ENCODE measurements at places on chromosomes 7 and 10.

DNA sequence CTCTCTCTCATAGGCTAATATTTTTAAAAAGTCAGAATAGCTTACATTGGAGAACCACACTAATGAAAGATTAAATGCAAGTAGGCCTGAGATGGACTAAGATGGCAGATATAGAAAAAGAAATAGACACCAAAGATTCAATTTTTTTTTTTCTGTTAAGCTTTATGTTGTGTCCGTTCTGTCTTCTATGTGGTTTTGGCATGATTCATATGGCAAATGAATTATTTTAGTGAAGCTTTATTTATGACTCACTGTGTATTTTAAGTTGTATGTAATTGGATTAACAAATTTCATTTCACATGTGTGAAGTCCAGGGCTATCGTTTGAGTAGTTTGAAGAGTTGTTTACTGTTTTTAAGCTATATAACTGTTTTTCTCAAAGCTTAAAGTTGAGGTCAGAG lies 214.8 kb downstream of the CAMK1D start:
- DNase-seq = no peak

- peak; percentile 16 for DNase-seq
Measured at GRCh38 chr10:18333621-18334020, 193.4 kb downstream of the CACNB2 start.

DNA sequence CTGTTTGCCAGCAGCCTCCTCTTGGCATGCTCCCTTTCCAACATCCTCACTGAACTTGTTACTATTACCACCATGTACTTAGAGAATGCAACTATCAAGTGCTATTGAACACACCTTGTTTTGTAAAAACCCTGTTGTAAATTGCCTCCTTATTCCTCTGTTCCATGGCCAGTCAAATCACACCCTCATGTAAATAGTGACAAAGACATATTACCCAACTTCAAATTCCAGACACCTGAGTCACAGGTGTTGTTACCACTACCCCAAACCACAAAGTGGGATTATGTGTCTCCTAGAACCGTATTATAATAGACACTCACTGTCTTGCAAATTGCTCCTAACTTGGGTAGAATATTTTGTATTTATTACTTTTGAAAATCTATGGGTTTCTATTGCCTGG lies 263.2 kb upstream of the C7orf33 start:
- no peak for DNase-seq

GRCh38 chr7:24582166-24582565 lies 8.9 kb downstream of the PALS2 start:
- no peak for DNase-seq

- DNase-seq = no peak
Measured at GRCh38 chr10:86752311-86752710, 4.1 kb upstream of the BMPR1A start.

GRCh38 chr10:130739016-130739756 lies 572.3 kb downstream of the TCERG1L start:
- no peak for DNase-seq

- DNase-seq = no peak
Measured at GRCh38 chr10:49176310-49177268, 11.6 kb downstream of the TMEM273 start.

DNA sequence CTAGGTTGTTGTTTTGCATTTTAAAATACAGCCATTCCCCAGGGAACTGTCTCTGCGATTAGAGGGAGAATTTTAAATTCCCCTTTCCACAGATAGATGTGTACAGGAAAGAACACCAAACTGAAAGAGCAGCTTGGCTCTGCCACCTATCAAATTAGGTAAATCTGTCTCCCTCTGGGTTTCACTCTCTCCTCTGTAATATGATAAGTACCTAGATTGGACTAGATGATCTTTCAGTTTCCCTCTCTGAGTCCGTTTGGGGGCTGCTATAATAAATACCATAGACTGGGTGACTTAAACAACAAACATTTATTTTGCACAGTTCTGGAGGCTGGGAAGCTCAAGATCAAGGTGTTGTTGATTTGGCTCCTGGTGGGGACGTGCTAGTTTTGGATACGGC lies 186.0 kb downstream of the KIF20B start:
- DNase-seq = no peak

DNA sequence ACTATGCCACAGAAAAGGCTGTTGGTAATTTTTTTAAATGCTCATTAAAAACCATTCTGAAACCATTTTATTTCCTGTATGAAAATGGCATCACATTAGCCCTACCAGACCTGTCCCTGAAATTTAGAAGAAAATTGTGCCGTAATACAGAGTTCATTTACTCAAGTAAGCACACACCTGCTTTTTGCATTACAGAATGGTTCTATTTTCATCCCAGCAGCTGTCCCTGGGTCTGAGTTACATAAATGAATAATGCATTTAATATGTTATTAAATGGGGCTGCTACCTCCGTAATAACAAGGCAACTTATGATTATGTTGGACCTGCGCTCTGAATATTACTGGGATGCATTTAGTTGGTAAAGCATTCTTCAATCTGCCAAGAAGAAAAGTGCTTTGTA lies 508.9 kb downstream of the SORCS1 start:
- DNase-seq = no peak

GRCh38 chr10:86106616-86107015 lies 260.0 kb downstream of the GRID1 start:
- DNase-seq = no peak

DNA sequence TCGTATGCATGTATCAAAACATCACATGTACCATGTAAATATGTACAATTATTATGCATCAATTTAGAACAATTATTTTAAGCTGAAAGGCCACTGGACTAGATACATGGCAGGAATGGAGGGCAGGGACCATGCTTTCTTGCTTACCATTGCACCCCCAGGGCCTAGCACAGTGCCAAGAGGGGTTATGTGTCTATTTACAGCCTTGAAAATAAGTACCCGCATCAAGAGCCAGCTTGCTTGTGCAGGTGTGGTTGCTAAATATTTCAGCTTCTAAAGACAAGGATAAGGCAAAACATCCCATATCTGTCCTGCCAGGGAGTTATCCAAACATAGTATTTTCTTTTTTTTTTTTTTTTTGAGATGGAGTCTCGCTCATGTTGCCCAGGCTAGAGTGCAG lies 14.7 kb upstream of the OAT start:
- no peak for DNase-seq

DNA sequence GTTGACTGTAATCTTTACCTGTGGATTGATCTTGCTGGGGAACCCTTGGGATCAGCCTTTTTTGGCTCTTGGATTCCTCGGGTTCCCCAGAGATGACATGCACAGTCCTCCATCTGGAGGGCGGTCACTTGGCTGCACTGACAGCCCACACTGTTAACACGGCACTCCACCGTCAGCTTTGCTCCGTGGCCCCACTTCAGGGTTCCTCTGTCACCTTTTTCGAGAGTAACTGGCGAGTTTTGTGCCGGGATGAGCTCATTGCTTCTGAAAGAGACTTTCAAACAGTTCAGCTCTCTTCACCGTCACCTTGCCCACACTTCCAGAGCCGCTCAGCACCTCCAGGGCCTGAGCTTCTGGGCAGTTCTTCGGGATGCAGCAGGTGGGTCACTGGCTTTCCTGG lies 42.4 kb downstream of the PROSER2 start:
- DNase-seq = no peak

- DNase-seq = no peak
Measured at GRCh38 chr10:123568751-123569150, 97.4 kb upstream of the GPR26 start.

GRCh38 chr7:51067757-51068156 lies 248.9 kb downstream of the COBL start:
- DNase-seq = peak; percentile 29

GRCh38 chr7:5428478-5429252 lies 5.0 kb upstream of the TNRC18 start:
- peak; percentile 73 for DNase-seq

DNA sequence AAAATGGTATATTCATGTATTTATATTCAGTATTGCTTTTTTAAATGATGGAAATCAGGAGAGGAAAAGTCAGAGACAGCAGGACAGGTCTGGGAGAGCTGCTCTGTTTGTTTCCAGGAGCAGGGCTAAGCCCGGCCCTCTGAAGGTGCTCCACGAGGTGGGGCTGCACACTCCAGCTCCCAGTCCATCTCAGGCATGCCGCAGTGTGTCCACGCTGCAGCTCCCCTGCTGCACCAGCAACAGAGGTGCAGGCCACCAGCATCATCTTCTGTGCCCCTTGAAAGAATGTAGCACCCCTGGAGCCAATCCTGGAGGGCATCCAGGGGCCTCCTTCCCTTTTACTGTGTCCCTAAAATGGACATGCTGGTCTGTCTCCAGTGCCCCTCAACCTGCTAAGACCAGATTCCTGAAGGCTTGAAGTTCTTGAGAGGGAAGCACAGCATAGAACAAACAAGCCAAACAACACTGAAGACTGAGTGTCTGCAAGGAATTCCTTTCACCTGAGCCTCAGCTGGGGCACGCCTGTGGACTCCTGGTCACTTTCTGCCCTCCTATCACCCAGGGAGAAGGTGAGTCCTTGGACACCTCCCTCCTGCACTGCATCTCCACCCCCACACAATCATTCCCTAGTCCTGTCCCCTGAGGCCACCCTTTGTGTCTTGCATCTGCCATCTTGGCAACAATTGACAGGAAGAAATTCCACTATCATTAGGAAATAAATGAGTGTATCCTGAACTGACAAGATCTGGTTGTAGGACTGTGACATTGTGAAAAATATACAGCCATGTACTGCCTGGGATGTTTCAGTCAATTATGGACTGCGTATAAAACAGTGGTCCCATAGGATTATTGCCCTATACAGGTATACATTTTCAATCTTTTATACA lies 100.5 kb downstream of the CXCL12 start:
- DNase-seq = no peak

DNA sequence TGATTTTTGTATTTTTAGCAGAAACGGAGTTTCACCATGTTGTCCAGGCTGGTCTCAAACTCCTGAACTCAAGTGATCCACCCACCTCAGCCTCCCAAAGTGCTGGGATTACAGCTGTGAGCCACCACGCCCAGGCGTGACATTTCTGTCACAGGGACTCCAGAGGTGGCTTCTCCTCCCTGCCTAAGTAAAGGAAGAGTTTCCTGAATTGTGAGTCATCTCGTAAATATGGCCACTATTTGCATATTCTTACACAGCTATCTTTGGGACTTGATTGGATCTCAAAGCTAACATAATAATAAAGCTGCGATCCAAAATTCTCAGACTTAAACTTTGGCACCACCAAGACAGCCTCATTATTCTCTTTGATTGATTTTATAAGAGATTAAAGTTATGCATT lies 50.1 kb downstream of the ADARB2 start:
- no peak for DNase-seq

- no peak for DNase-seq
Measured at GRCh38 chr10:65751896-65752295, 1173.9 kb upstream of the LRRTM3 start.

DNA sequence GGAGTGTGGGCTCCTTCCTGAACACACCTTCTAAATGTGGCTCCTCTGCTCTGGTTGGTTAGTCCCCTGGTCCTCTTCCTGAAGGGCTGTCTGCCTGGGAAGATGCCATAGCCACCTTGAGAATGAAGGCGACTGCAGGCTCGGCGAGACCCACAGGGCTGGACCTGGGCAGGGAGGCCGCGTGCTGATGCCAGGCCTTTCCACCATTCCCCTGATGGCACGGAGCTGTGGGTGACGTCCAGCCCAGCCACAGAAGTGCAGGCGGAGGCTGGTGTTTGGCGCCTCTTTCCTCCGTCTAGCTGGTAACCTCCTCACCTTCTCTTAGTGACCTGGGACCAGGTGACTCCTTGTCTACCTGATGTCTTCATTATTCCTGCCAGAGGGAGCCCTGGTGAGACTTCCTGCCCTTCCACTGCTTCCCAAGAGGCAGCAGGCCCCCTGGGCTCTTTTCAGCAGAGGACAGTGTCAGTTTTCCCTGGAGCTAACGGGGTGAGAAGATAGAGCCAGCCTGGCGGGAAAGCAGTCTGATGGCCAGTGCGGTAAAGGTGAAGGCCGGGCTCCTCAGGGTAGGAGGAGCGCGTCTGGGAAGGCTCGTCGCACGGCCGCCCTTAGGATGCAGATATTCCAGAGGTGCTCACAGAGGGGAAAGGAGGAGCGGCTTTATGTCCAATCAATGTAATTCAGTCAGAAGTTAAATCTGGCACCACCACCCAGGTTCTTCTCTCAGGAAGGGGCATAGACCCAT lies 34.9 kb downstream of the GBX1 start:
- no peak for DNase-seq

Data from skin of body (tissue), 3 donors.